NCI-H1048 (cell line): ENCODE measurements at places on chromosomes 5 and 9.

DNA sequence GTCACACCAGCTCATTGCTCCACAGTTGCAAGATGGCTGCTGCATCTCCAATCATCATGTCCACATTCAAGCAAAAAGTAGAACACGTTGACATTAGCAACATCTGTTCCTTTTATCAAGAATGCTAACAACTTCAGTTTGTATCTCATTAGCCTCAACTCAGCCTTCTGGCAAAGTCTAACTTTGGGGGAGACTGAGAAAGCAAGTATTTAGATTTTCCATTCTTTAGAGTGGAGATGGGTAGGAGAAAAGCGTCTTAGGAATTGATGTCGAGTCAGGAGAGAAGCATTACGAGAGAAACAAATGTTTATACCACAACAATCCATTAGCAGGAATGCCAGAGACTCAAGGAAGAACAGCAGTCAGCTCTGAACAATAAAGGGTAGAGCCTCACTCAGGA is 446.3 kb downstream of the ENC1 start:
- DNase-seq, result no peak

DNA sequence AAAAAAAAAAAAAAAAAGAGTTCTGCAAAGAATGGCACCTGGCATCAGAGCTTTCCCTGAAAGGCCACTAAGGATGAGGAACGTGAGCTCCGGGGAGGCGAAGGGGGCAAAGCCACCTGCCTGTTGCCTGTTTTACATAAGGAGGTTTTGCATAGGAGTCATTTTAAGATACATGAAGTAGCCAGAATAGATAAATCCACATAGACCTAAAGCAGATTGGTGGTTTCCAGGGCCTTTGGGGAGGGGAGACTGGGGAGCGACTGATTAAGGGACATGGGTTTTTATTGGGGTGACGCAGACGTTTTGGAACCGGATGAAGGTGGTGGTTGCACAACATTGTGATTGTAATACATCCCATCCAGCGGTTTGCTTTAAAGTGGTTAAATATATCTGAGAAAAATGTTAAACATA is 7.1 kb downstream of the NEK6 start:
- no peak for DNase-seq

- no peak for DNase-seq
Observed at GRCh38 chr5:72814104-72814503, 2.4 kb upstream of the TNPO1 start.

DNA sequence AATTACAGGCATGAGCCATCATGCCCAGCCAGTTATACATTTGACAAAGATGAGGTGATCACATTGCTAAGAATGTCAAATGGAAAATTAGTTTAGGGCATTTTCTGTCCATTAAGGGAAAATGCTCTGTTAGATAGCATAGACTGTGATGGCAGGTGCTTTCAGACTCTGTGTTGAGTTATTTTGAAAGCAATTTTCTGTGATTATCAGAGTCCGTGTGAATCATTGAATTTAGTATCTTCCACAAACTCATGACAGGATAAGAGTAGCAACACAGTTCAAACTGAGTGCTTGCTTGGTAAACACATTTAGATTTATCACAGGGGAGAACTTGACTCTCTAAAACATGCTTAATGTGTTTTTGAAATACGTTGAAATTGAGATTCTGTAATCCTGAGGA is 69.0 kb downstream of the GAPVD1 start:
- no peak for DNase-seq

- DNase-seq, result no peak
Observed at GRCh38 chr5:26495437-26495836, 542.9 kb downstream of the CDH9 start.

- no peak for DNase-seq
Observed at GRCh38 chr5:136191304-136192014, 1.5 kb downstream of the SMIM32 start.

GRCh38 chr5:87311405-87312279 is 44.0 kb downstream of the RASA1 start:
- DNase-seq, result no peak
